T-helper 17 cell (primary cell): ENCODE measurements at places on chromosomes 4 and X. TPM values are rescaled to one million over a fixed set of nuclear protein-coding genes. Genes with fewer than 3 reads are reported as not detected.

Gene DCAF8L2
- total RNA-seq: not detected

Gene BTC
- total RNA-seq: not detected

Gene PDK3
- total RNA-seq: 20.3 TPM

Gene PRR32
- not detected for total RNA-seq

DNA sequence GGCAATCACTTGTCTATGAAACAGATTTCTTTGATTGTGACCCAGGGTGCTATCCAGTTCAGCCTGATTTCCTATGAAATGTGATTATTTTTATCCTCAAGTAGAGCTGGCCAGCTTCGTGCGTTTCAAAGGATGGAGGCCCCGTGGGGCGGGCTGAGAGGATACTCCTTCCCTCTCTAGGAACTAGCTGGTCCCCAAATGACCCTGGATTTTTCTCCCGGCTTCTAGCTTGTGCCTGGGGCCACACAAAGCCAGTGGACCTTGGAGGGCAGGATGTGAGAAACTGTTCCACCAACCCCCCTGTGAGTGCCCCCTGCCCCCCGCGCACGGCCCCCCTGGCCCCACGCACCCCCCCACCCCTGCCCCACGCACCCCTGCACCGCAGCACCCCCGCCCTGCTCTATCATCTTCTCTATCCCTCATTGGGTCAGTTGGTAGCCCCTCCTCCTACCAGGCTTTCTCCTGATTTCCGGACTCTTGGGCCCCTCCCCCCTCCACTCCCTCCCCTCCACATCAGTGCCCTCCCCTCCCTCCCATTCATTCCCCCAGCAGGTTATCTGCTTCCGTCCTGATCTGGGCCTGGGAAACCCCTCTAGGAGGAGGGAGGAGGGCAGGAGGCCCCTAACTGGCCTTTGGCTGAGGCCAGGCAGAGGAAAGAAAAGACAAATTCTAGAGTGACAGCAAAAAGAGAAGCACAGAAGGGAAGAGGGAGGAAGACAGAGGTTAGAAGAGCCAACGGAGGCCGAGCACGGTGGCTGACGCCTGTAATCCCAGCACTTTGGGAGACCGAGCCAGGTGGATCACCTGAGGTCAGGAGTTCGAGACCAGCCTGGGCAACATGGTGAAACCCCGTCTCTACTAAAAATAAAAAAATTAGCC, 3.3 kb downstream of the XPNPEP2 start:
- no peaks in the 10 kb centered on the region for H3K36me3 ChIP-seq
- H3K4me3 ChIP-seq: peak overlapping the region; percentile 66
- H3K4me1 ChIP-seq: peaks cover 31% of the 10 kb centered on the region
- DNase-seq: no peak
- peak overlapping the region; percentile 49 for H3K27ac ChIP-seq

GRCh38 chr4:84597450-84597849, 14.5 kb downstream of the CDS1 start:
- no peaks in the 10 kb centered on the region for H3K36me3 ChIP-seq
- no peak for DNase-seq
- peaks cover 8% of the 10 kb centered on the region for H3K27me3 ChIP-seq
- no peaks in the 10 kb centered on the region for H3K4me1 ChIP-seq
- H3K27ac ChIP-seq: no peak overlapping the region
- H3K4me3 ChIP-seq: no peak overlapping the region

DNA sequence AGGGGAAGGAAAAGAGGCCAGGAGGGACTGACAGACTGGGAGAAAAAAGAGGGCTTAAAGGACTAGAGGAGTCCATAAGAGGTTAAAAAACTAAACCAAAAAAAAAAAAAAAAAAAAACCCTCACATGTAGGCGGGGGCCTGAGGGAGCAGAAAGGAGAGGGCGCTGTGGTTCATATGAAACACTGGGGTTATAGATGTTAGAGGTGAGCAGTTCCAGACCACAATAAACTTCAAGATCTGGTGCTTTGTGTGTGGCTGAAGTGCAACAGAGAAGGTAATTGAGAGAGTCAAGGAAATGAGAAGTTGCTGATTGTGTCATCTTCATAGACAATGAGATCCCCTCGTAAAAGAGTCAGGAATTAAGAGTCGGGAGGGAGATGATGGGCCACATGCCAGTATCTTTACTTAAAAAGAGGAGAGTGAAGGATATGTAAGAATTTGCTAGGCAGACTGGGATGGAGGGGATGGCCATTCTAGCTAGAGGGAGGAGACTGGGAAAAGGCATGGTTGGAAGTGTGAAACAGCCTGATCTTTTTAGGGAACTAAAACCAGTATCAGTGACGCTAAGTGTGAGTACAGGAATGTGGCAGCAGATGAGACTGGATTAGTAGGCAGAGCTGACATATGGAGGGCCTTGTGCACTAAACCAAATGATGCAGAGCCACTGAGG, 18.4 kb upstream of the OGT start:
- no peak overlapping the region for H3K4me3 ChIP-seq
- no peak overlapping the region for H3K27ac ChIP-seq

- peaks cover 13% of the 10 kb centered on the region for H3K27me3 ChIP-seq
- no peak overlapping the region for H3K4me3 ChIP-seq
- H3K36me3 ChIP-seq: no peaks in the 10 kb centered on the region
- DNase-seq: no peak
- no peaks in the 10 kb centered on the region for H3K4me1 ChIP-seq
Observed at GRCh38 chr4:1535926-1536578, 129.8 kb upstream of the NKX1-1 start.

GRCh38 chr4:104492183-104492771, 2.4 kb downstream of the CXXC4 start:
- H3K27me3 ChIP-seq: peaks cover 43% of the 10 kb centered on the region
- H3K27ac ChIP-seq: no peak overlapping the region
- no peaks in the 10 kb centered on the region for H3K36me3 ChIP-seq
- peak overlapping the region; percentile 93 for H3K4me3 ChIP-seq
- peaks cover 34% of the 10 kb centered on the region for H3K4me1 ChIP-seq

- H3K4me3 ChIP-seq: no peak overlapping the region
- H3K27ac ChIP-seq: no peak overlapping the region
- peaks cover 5% of the 10 kb centered on the region for H3K27me3 ChIP-seq
Observed at GRCh38 chrX:18691431-18691830, 16.0 kb upstream of the PPEF1 start.

GRCh38 chr4:109879081-109879480, 31.2 kb downstream of the LRIT3 start:
- no peaks in the 10 kb centered on the region for H3K36me3 ChIP-seq
- no peak for DNase-seq
- H3K4me1 ChIP-seq: no peaks in the 10 kb centered on the region
- H3K4me3 ChIP-seq: peak overlapping the region; percentile 12

- DNase-seq: no peak
- H3K36me3 ChIP-seq: no peaks in the 10 kb centered on the region
- H3K4me1 ChIP-seq: no peaks in the 10 kb centered on the region
- no peak overlapping the region for H3K4me3 ChIP-seq
Observed at GRCh38 chrX:132883358-132883915, 75.0 kb downstream of the HS6ST2 start.

DNA sequence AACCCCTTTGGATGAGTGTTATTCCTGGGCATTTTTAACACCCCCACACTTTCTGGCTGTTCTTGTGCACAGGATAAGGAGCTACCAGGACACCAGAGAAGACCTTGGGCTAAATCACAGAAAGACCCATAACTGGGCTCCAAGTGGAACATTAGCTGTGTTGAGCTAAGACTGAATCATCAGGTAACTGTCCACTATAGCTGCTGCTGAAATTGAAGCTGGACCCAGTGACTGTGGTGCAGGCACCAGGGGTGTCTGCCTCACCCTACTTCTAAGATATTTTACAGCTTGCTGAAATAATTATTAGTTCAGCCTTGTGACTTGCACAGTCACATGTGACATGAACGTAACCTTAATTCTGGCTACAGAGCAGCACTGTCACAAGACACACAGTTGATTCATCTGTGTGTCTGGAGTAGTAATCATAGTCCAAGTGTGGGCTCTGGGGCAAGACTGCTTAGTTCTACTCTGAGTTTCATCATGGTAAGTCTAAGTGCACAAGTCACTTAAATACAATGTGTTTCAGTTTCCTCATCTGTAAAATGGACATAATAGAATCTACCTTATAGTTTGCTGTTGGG, 127.4 kb downstream of the SLC39A8 start:
- H3K36me3 ChIP-seq: peaks cover 3% of the 10 kb centered on the region
- DNase-seq: no peak
- no peak overlapping the region for H3K27ac ChIP-seq

DNA sequence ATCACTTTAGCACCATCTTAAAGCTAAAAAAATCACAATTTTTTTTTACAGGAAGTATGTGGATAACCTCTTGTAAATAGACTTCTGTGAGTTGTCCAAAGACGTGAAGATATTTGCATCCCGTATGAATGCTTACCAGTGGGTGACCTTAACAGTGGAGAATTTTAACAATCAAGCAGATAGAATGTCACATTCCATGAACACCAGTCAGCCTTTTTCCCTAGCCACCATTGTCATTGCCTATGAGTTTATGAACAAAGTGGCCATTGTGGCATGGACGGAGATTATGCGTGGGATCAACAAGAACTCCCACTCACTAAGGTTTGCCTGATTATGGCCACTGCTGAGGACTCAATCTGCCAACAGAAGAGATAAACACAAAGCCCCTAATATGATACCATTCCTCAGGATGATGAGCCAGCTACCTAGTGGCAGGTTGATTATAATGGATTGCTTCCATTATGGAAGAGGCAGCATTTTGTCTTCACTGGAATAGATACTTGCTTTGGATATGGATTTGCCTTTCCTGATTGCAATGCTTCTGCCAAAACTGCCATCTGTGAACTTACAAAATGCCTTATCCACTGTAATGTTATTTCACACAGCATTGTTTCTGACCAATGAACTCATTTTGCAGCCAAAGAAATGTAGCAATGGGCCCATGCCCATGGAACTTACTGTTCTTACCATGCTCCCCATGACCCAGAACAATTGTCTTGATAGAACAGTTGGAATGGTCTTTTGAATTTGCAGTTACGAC, 830.9 kb upstream of the NDST4 start:
- H3K4me1 ChIP-seq: no peaks in the 10 kb centered on the region
- H3K36me3 ChIP-seq: no peaks in the 10 kb centered on the region
- H3K27ac ChIP-seq: no peak overlapping the region
- no peak overlapping the region for H3K4me3 ChIP-seq
- no peak for DNase-seq
- H3K27me3 ChIP-seq: no peaks in the 10 kb centered on the region

GRCh38 chr4:79763486-79764075, 309.4 kb downstream of the ANTXR2 start:
- H3K4me3 ChIP-seq: no peak overlapping the region
- no peaks in the 10 kb centered on the region for H3K27me3 ChIP-seq
- no peak for DNase-seq
- no peaks in the 10 kb centered on the region for H3K4me1 ChIP-seq
- H3K27ac ChIP-seq: no peak overlapping the region
- H3K36me3 ChIP-seq: no peaks in the 10 kb centered on the region

- peaks cover 9% of the 10 kb centered on the region for H3K4me1 ChIP-seq
- peaks cover 7% of the 10 kb centered on the region for H3K36me3 ChIP-seq
- peaks cover 27% of the 10 kb centered on the region for H3K27me3 ChIP-seq
- no peak overlapping the region for H3K27ac ChIP-seq
- no peak for DNase-seq
Observed at GRCh38 chr4:184250795-184251669, 33.4 kb upstream of the ENPP6 start.

DNA sequence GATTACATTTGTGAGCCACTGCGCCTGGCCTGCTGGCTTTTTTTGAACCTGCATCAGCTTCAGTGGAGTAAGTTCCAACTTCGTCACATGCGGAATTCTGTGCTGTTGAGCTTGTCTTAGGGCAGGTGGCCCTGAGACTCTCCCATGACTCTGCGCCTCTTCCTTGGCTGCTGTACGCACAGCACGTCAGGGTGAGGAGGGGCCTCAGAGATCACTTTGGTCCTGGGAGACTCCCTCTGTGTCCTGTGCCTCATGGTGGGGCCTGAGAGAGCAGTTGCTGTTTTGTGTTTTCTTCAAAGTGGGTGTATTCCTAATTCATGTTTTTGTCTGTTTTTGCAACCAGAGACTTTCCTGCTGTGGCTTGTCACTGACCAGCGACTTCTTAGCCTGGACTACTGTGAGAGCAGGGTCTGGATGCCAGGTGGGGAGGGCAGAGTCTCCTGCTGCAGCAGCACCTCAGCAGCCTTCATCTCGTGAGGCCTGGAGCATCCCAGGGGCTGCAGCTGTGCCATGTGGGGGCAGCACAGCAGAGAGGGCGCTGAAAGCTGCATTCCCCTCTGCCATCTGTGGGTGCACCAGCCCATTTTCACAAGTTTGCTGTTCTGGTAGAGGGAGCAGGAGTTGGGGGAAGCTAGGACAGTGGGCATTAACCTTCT, 107.8 kb downstream of the TNIP2 start:
- H3K4me3 ChIP-seq: peak overlapping the region; percentile 7
- DNase-seq: no peak
- peaks cover 15% of the 10 kb centered on the region for H3K4me1 ChIP-seq
- no peak overlapping the region for H3K27ac ChIP-seq
- peaks cover 4% of the 10 kb centered on the region for H3K36me3 ChIP-seq

DNA sequence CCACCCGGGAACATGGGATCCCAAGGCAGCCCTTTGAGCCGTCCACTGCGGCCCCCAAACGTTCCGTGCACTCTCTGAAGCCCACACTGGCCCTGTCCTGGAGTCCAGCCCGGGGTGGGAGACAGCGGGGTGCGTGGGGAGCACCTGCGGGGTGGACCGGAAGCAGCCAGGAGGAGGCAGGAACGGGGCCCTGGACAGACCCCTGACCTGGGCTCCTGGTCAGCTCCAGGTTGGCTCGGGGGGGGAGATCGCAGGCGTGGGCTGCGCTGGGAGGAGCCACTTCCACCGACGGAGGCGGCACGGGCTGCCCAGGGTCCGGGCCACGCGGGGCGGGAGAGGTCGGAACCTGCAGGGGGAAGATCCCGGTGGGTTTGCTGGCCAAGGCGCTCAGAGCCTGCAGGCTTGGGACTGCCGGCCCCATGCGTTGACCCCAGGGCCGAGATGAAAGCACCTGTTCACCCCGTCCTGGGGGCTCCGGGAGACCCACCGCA, 5.7 kb upstream of the PLCXD1 start:
- peak overlapping the region; percentile 87 for H3K4me3 ChIP-seq
- no peaks in the 10 kb centered on the region for H3K36me3 ChIP-seq
- no peak for DNase-seq
- H3K27ac ChIP-seq: no peak overlapping the region
- H3K4me1 ChIP-seq: peaks cover 4% of the 10 kb centered on the region
- no peaks in the 10 kb centered on the region for H3K27me3 ChIP-seq

- H3K27me3 ChIP-seq: peaks cover 11% of the 10 kb centered on the region
- H3K27ac ChIP-seq: no peak overlapping the region
- H3K4me3 ChIP-seq: no peak overlapping the region
- no peak for DNase-seq
Observed at GRCh38 chr4:14879683-14880082, 122.6 kb upstream of the CPEB2 start.
